Amygdala (tissue), 56 donors: ENCODE measurements at places on chromosomes 2 and 18.

DNA sequence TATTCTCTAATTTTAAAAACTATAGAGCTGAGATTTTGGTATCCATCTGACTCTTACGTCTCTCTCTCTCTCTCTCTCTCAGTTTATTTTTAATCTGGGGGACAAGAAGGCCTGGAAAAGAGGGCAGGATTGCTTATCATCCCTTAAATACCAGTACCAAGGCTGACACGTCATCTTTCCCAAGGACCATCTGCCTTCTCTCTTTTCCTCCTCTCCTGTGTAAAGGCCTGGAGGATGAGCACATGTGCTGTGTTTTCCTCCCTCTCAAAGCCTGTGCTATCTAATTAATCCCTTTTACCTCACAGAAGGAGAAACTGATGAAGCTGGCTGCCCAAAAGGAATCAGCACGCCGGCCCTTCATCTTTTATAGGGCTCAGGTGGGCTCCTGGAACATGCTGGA lies 7.3 kb downstream of the IL37 start:
- no peak for DNase-seq

GRCh38 chr2:116057538-116057937 lies 1615.1 kb downstream of the DPP10 start:
- no peak for DNase-seq

GRCh38 chr2:180077295-180077906 lies 70.3 kb upstream of the CWC22 start:
- DNase-seq, result no peak

- no peak for DNase-seq
These were observed 374.3 kb upstream of the MC4R start for GRCh38 chr18:60746919-60747318.

GRCh38 chr2:71926089-71926447 lies 221.6 kb downstream of the CYP26B1 start:
- no peak for DNase-seq

GRCh38 chr2:220531216-220531615 lies 903.8 kb downstream of the SLC4A3 start:
- DNase-seq, result no peak

GRCh38 chr2:227942965-227943364 lies 71.5 kb downstream of the DAW1 start:
- no peak for DNase-seq

DNA sequence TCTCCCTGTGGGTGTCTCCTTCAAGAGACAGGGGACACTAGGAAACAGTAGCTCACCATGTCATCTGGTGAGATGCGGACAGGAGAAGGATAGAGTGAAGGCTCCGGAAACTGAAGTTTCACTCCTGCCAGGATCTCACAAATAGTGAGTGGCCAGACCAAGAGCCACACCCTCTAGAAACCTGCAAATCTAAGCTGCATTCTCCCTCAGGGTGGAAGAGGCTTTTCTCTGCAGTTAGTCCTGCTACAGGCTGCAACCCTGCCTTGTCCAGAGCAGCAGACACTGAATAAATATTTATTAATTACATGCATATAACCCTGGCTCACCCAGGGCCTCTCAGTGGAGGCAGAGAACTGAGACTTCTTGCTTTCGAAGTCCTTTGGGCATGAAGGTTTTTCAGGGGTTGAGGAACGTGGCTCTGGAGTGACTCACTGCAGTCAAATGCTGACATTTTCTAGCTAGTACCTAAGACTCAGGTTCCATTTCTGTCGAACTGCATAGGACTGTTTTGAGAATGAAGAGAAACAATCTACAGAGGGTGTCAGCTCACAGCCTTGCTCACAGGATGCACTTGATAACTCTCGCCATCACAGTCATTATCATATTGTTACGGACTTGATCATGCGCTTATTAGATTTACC lies 87.3 kb downstream of the ACTR2 start:
- no peak for DNase-seq

GRCh38 chr18:74276609-74277008 lies 15.2 kb downstream of the CYB5A start:
- DNase-seq, result no peak

- DNase-seq, result no peak
These were observed 448.6 kb downstream of the BCL11A start for GRCh38 chr2:60104514-60105505.

GRCh38 chr2:204205538-204205937 lies 269.0 kb downstream of the ICOS start:
- DNase-seq, result no peak

- DNase-seq, result no peak
These were observed 206.8 kb downstream of the TXNL1 start for GRCh38 chr18:56431551-56431950.

GRCh38 chr2:168365094-168365621 lies 90.9 kb upstream of the CERS6 start:
- no peak for DNase-seq

DNA sequence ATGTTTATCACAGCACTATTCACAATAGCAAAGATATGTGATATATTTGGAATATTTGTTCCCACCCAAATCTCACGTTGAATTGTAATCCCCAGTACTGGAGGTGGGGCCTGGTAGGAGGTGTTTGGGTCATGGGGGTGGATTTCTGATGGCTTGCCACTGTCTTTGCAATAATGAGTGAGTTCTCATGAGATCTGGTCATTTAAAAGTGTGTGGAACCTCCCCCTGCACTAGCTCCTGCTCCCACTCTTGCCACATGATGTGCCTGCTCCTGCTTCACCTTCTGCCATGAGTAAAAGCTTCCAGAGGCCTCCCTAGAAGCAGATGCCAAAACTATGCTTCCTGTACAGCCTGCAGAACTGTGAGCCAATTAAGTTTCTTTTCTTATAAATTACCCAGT lies 72.2 kb upstream of the DYNC1I2 start:
- DNase-seq, result no peak

GRCh38 chr18:21745231-21745630 lies 4.6 kb downstream of the MIB1 start:
- DNase-seq, result no peak

DNA sequence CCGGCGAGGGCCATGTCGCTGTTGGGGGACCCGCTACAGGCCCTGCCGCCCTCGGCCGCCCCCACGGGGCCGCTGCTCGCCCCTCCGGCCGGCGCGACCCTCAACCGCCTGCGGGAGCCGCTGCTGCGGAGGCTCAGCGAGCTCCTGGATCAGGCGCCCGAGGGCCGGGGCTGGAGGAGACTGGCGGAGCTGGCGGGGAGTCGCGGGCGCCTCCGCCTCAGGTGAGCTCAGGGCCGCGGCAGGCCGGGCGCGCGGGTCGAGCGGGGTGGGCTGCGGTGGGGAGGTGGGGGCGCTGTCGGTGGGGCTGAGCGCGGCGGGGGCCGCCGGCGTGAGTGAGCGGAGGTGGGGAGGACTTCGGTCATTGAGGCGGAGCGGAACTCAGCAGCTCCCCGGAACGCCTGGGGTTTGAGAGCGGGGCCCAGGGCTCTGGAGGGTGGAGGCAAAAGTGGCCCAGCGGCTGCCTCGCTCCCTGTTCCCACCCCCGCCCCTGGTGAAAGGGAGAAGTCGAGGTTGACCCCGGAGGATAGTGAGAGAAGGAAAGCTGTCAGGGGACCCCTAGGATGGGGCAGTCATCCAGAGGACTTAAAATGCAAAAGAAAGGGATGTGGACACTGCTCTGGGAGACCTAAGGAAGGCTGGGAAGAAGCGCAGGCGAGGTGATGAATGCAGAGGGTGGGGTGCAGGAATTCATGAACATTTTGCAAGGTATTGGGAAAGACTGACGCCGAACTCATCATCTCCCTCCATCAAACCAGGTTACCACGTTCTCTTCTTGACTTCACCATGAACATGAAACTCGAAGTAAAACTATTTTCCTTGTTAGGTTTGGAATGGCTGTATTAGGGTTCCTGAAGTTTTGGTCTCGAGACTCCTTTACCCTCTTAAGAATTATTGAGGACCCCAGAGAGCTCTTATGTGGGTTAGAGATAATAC lies 633 bp downstream of the MALT1 start:
- DNase-seq, result peak; percentile 46
